ENCODE measurements at places on chromosomes 5 and 9.

- DNase-seq, result no peak
Measured at GRCh38 chr5:163614787-163615186, 109.4 kb downstream of the MAT2B start.

DNA sequence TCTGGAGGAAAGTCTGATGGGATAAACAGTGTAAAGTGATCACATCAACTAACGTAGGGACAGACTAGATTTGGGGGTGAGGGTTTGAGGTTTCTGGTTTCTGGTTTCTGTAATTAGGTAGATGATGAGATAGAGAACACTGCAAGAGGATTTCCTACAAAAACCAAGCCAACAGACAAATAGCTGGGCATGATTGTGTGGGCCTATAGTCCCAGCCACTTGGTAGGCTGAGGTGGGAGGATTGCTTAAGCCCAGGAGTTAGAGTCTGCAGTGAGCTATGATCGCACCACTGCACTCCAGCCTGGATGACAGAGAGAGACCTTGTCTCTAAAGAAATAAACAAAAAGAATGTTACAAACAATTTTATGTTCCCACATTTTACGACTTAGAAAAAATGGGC lies 34.4 kb upstream of the RNU6ATAC start:
- no peak for DNase-seq

GRCh38 chr9:110922145-110922544 lies 116.1 kb downstream of the LPAR1 start:
- no peak for DNase-seq

- DNase-seq, result no peak
Measured at GRCh38 chr5:157989296-157989695, 130.4 kb upstream of the CLINT1 start.

GRCh38 chr9:95506428-95506677 lies 10.4 kb downstream of the PTCH1 start:
- no peak for DNase-seq

DNA sequence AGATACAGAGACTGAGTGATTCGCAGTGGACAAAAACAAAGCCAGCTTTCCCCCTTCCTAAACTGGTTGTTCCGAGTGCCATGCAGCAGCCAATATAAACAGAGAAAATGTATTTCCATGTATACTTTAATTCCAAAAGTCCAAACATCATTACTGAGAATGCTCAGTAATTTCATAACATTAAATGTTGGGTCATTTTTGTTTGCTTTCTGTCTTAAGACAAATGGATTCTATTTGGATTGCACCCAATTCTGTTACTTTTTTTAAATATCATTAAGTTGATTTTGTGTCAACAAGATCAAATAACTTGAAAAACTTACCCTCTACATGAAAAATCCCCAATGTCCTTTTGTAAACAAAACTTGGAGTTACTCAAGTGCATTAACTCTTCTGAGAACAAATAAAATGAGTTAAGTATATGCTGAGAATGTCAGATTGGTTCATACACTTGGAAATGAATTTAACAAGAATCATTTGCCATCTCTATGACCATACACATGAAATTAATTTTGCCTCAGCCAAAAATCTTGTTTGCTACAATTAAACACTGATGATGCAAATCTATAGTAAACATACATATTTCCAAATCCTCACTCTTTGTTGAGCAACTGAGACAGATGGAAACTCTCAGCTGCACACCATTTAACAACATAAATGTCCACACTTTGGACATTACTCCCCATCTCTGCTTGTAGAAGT lies 19.4 kb downstream of the LURAP1L start:
- DNase-seq, result no peak
